ENCODE measurements at places on chromosomes 2 and 18.

GRCh38 chr2:238920053-238920452 lies 72.2 kb downstream of the TWIST2 start:
- H3K4me3 ChIP-seq, result no peak overlapping the region
- H3K4me1 ChIP-seq, result peaks cover under 1% of the 10 kb centered on the region
- DNase-seq, result no peak
- H3K36me3 ChIP-seq, result no peaks in the 10 kb centered on the region

DNA sequence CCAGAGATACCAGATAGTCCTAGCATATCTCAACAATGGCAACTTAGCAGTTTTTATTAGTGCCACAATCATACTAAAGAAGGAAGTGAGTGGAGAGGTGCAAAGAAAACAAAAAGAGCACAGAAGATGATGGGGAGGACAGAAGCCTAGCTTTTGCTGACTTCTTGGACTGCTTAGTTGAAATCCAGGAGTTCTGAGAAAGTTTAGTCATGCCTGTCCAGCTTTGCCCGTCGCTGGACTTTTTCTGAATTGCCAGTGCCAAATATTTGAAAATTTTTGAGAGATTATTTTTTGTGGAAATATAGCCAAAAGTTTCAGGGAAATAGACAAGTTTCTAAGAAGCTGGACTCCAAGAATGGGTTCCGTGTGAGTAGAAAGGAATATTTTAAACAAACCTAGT lies 558.7 kb upstream of the TNP1 start:
- H3K4me3 ChIP-seq, result no peak overlapping the region
- no peaks in the 10 kb centered on the region for H3K27me3 ChIP-seq
- no peaks in the 10 kb centered on the region for H3K4me1 ChIP-seq
- no peak for DNase-seq
- no peaks in the 10 kb centered on the region for H3K36me3 ChIP-seq

DNA sequence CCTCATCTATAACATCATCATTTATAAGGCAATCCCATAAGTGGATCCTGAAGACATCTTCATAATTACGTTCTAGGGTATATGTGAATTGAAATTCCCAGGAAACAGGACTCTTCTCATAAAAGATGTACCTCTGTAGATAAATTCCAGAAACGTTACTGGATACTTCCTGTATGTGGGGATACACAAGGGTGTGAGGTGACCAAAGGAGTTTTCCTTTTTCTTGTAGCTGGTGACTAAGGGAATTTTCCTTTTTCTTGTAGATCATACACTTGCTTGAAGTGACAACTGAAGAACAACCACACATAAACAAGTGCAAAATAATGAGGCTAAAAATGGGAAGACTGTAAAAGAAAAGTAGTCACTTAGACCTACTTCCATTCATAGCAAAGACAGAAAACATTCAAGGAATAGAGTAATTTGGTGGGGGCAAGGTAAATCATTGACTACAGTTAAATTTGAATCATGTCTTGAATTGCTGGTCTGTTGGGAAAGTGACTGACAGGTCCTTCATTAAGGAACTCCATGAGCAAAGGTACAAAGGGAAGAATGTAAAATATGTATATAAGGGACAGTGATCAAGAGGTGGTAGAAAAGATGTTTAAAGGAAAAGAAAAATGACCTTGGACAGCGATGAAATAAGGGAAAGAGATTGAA lies 53.2 kb upstream of the UBE2E3 start:
- no peak overlapping the region for H3K4me3 ChIP-seq
- H3K4me1 ChIP-seq, result no peaks in the 10 kb centered on the region
- H3K27ac ChIP-seq, result no peak overlapping the region
- peaks cover 5% of the 10 kb centered on the region for H3K27me3 ChIP-seq
- H3K36me3 ChIP-seq, result no peaks in the 10 kb centered on the region
- no peak for DNase-seq

GRCh38 chr2:145750612-145751011 lies 1230.7 kb upstream of the ZEB2 start:
- no peak overlapping the region for H3K4me3 ChIP-seq
- H3K27me3 ChIP-seq, result no peaks in the 10 kb centered on the region
- H3K36me3 ChIP-seq, result no peaks in the 10 kb centered on the region
- DNase-seq, result no peak
- peaks cover 23% of the 10 kb centered on the region for H3K4me1 ChIP-seq

GRCh38 chr2:201909348-201909747 lies 103.0 kb downstream of the CDK15 start:
- no peaks in the 10 kb centered on the region for H3K27me3 ChIP-seq
- DNase-seq, result peak; percentile 86
- peaks cover 30% of the 10 kb centered on the region for H3K4me1 ChIP-seq
- H3K4me3 ChIP-seq, result no peak overlapping the region
- H3K36me3 ChIP-seq, result no peaks in the 10 kb centered on the region
- H3K27ac ChIP-seq, result peak overlapping the region; percentile 65

- H3K36me3 ChIP-seq, result no peaks in the 10 kb centered on the region
- no peaks in the 10 kb centered on the region for H3K27me3 ChIP-seq
- no peak overlapping the region for H3K4me3 ChIP-seq
- H3K27ac ChIP-seq, result no peak overlapping the region
- H3K4me1 ChIP-seq, result no peaks in the 10 kb centered on the region
These were observed 81.4 kb upstream of the B3GNT2 start for GRCh38 chr2:62114564-62114963.

GRCh38 chr2:176902454-176902853 lies 310.1 kb upstream of the HNRNPA3 start:
- H3K4me1 ChIP-seq, result no peaks in the 10 kb centered on the region
- no peak overlapping the region for H3K4me3 ChIP-seq
- DNase-seq, result no peak
- H3K27ac ChIP-seq, result no peak overlapping the region
- no peaks in the 10 kb centered on the region for H3K27me3 ChIP-seq
- H3K36me3 ChIP-seq, result no peaks in the 10 kb centered on the region

GRCh38 chr2:7620255-7620654 lies 703.0 kb downstream of the RNF144A start:
- H3K27me3 ChIP-seq, result no peaks in the 10 kb centered on the region
- H3K27ac ChIP-seq, result no peak overlapping the region
- no peaks in the 10 kb centered on the region for H3K4me1 ChIP-seq
- no peaks in the 10 kb centered on the region for H3K36me3 ChIP-seq
- no peak for DNase-seq
- H3K4me3 ChIP-seq, result no peak overlapping the region

GRCh38 chr2:160387558-160388262 lies 105.9 kb downstream of the RBMS1 start:
- H3K4me3 ChIP-seq, result no peak overlapping the region
- DNase-seq, result peak; percentile 59
- H3K36me3 ChIP-seq, result peaks cover 19% of the 10 kb centered on the region
- H3K27me3 ChIP-seq, result no peaks in the 10 kb centered on the region
- peaks cover 65% of the 10 kb centered on the region for H3K4me1 ChIP-seq

GRCh38 chr2:153145470-153145978 lies 333.0 kb downstream of the RPRM start:
- no peak for DNase-seq
- H3K27me3 ChIP-seq, result no peaks in the 10 kb centered on the region
- no peaks in the 10 kb centered on the region for H3K4me1 ChIP-seq
- no peak overlapping the region for H3K4me3 ChIP-seq
- H3K27ac ChIP-seq, result no peak overlapping the region

- H3K4me1 ChIP-seq, result peaks cover 38% of the 10 kb centered on the region
- H3K4me3 ChIP-seq, result no peak overlapping the region
- H3K36me3 ChIP-seq, result no peaks in the 10 kb centered on the region
- no peak overlapping the region for H3K27ac ChIP-seq
These were observed 78.1 kb downstream of the IRS1 start for GRCh38 chr2:226721541-226721940.

- H3K27me3 ChIP-seq, result peaks cover 22% of the 10 kb centered on the region
- no peak overlapping the region for H3K27ac ChIP-seq
- H3K4me1 ChIP-seq, result no peaks in the 10 kb centered on the region
- DNase-seq, result no peak
- H3K36me3 ChIP-seq, result no peaks in the 10 kb centered on the region
These were observed 73.1 kb downstream of the INHBB start for GRCh38 chr2:120419073-120419472.

DNA sequence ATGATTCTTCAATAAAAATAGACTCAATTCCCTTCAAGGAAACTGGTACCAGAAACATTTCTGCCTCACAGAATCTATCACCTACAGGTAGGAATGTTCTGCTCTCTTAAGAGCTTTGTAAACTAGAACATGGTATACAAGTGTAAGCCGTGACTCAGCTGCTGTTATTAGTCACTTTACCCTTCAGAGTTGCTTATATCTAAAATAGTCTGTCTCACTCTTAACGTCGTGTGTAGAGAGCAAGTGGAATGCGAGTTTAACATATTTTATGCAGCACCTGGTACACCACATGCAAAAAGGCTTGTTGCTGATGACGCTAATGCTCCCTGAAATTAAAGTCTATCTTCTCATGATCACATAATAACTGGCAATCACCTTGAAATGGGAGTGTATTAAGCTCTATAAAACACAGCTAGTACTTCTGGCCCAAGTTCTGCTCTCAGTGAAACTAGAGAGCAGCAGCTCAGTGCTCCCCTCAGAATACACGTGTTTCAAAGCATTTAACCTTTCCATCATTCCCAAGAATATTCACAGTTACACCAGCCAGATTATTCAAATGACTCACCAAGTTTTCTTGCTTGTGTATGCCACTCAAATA lies 420.0 kb downstream of the ZEB2 start:
- DNase-seq, result peak; percentile 51
- no peaks in the 10 kb centered on the region for H3K27me3 ChIP-seq
- peak overlapping the region; percentile 34 for H3K27ac ChIP-seq
- peaks cover 35% of the 10 kb centered on the region for H3K4me1 ChIP-seq
- H3K36me3 ChIP-seq, result no peaks in the 10 kb centered on the region

- no peak for DNase-seq
- no peaks in the 10 kb centered on the region for H3K27me3 ChIP-seq
- H3K36me3 ChIP-seq, result no peaks in the 10 kb centered on the region
- H3K4me1 ChIP-seq, result no peaks in the 10 kb centered on the region
- H3K27ac ChIP-seq, result no peak overlapping the region
These were observed 193.7 kb upstream of the VWC2L start for GRCh38 chr2:214217136-214217535.

GRCh38 chr2:174086708-174087107 lies 121.5 kb upstream of the SP3 start:
- H3K27me3 ChIP-seq, result no peaks in the 10 kb centered on the region
- H3K4me3 ChIP-seq, result no peak overlapping the region
- H3K4me1 ChIP-seq, result no peaks in the 10 kb centered on the region
- H3K27ac ChIP-seq, result no peak overlapping the region
- no peaks in the 10 kb centered on the region for H3K36me3 ChIP-seq
- no peak for DNase-seq

DNA sequence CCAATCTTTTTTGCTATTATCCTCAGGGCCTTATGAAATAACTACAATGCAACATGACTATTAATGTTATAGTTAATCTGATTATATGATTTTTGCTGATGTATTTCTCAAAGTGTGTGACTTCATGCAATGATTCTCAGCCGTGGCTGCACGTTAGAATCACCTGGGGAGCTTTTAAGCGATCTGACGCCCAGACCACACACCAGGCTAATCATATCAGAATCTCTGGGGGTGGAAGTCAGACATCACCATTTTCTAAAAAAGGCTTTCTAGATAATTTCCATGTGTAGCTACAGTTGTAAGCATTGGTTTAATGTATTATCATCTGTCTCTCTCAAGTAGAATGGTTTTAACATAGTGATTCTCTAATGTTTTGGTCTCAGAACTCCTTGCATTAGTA lies 5.5 kb upstream of the QPCT start:
- H3K27ac ChIP-seq, result no peak overlapping the region
- H3K36me3 ChIP-seq, result no peaks in the 10 kb centered on the region
- peaks cover 5% of the 10 kb centered on the region for H3K4me1 ChIP-seq
- DNase-seq, result no peak
- H3K4me3 ChIP-seq, result no peak overlapping the region

DNA sequence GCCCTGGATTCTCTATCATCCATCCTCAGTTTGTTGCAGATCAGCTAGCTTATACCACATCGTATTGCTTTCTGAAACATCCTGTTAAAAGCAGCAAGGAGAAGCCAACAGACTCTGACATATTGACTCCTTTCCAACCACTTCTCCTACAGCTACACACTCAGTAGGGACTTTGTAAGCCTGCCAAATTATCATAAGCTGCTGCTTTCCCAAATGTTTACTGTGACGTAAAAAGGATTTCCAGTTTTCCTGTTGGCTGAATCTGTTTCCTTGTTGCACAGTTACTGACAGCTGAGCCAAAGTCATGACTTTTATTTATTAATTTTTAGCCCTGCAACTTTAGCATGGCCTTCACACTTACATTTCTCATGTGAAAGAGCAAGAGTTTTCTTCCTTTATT lies 294.3 kb downstream of the KCNJ3 start:
- H3K4me3 ChIP-seq, result no peak overlapping the region
- H3K36me3 ChIP-seq, result no peaks in the 10 kb centered on the region
- H3K4me1 ChIP-seq, result no peaks in the 10 kb centered on the region

DNA sequence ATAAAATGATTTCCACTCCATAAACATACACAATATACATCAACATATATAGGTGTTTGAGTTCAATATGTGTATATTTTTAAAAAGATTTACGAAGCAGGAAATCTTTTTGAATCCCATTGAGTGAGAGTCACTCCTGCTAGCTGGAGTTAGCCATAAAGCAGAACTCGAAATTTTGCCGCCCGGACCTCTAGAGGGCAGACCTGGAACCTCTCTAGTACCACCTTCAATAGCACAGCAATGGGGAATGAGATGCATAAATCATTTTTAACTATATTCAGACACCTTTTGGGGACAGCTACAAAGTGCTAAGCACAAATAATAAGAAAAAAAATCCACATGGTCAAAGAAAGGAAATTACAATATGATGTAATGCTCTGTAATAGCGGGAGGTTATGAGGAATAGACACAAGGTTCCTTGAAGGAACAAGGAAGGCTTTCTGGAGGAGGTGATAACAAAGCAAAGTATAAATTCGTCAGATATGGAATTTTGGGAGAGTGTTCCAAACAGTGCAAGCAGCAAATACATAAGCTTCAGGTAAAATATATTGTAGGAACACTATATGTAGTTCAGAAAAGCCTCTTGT lies 533.4 kb downstream of the ERBB4 start:
- no peaks in the 10 kb centered on the region for H3K36me3 ChIP-seq
- DNase-seq, result peak; percentile 27
- no peak overlapping the region for H3K4me3 ChIP-seq

DNA sequence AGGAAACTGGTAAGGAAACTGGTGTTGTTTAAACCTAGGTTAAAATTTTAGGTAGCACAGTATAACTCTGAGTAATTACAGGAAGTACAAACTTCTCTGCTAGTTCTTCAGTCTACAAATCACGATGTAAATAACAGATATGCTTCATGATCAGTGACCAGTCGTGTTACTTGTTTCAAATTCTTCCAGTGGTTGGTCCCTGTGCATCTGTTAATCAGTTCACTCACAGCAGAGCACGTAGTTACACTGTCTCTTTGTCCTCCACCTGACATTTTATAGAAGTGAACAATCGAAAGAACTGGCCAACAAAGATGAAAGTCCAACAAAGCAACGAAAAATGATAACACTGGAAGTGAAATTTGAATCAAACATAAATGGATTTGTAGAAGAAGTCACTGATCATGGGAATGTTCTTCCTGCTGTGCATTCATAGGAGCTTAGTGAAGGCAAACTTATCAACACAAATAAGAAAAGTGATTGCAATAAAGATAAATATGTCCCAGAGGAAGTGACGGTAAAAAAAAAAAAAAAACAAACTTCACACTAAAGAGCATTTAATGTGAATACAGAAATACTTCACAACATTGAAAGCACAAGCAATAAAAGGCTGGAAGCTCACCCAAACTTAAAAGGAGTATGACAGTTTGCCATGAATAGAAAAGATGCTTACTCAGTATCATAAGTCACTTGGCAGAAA lies 7.0 kb downstream of the EIF2AK2 start:
- no peak for DNase-seq
- H3K4me1 ChIP-seq, result peaks cover 4% of the 10 kb centered on the region
- H3K4me3 ChIP-seq, result no peak overlapping the region
- H3K27me3 ChIP-seq, result no peaks in the 10 kb centered on the region
- no peak overlapping the region for H3K27ac ChIP-seq

GRCh38 chr18:12867441-12868123 lies 16.5 kb downstream of the PTPN2 start:
- H3K4me1 ChIP-seq, result peaks cover 6% of the 10 kb centered on the region
- peaks cover 6% of the 10 kb centered on the region for H3K36me3 ChIP-seq
- no peak overlapping the region for H3K4me3 ChIP-seq
- no peak for DNase-seq
